ENCODE measurements at places on chromosomes 16 and 17.

DNA sequence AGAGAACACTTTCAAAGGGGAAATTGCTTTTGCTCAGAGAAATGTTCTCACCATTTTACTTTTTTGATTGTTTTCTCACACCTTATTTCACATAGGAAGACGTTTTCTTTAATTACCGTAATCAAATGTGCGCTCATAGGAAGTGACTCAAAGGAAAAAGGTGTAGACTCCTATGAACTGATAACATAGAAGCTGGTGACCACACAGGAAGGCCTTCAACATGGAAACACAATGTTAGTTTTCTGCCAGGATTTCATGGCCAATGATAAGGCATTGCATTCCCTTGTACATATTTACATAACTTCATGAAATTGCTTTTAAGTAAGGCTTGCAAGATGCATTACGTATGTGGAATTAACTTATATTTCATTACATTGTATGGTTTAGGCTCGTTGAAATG is 40.9 kb upstream of the KCNJ16 start:
- DNase-seq = no peak

DNA sequence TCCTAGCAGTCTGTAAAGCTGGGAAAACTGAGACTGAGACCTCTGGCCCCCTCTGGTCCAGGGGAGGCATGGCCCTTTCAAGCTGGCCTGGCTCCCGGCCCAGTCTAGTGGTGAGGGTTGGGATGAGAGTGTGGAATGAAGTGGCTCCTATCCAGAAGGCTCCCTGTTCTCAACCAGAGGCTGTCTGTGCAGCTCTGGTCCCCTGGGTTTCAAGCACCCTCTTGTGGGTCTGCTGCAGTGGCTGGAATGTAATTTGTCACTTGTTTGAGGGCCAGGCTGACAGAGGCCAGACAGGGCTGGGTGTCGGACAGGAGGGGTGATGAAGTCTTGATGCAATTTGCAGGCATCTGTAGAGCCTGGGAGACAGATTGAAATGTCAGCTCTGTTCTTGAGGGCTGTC is 22.1 kb upstream of the PHF12 start:
- DNase-seq = no peak

- no peak for DNase-seq
Observed at GRCh38 chr17:59766491-59766890, 59.0 kb downstream of the VMP1 start.

DNA sequence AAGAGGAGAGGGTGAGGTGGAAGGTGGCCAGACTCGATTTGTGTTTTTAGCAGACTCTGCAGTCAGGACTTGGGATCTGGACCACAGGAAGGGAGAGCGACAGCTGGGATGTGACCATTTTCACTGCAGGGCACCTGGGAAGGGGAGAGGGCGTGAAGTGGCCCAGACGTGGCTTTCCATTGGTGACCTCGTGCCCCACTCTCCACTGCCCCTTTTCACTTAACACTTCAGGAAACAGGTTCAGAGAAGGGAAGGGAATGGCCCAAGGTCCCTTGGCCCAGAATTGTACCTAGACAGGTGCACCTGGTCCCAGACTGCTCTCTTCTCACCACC is 22.9 kb upstream of the MPRIP start:
- no peak for DNase-seq

DNA sequence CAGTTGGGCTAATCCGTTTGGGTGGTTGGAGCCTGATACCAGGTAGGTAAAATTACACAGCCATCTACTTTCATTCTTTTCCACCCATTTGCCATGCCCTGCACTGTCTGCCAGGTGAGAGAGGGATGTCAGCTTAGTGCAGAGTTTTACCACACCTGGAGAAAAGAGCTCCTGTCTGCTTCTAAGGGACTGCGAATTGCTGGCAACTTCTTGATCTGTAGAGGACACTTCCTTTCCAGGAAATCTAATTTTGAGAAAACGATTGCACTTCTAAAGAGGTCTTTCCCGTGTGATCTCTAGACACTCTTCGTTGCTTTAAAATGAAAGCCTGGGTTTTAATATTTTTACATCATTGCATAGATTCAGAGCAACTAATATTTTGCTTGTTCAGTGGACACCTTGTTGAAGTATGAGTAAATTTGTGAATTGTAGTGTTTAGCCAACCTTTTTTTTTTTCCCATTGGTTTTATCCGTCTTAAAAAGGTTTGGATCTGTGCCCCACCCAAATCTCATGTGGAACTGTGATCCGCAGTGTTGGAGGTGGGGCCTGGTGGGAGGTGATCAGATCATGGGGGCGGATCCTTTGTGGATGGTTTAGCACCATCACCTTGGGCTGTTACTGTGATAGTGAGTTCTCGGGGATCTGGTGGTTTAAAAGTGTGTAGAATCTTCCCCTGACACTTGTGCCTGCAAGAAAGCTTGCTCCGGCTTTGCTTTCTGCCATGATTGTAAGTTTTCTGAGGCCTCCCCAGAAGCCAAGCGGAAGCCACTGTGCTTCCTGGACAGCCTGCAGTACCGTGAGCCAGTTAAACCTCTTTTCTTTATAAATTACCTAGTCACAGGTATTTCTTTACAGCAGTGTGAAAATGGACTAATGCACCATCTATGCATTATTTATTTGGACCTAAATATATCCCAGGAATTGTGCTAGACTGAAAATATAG is 104.6 kb downstream of the PRKCA start:
- DNase-seq = no peak

- no peak for DNase-seq
Observed at GRCh38 chr17:49952912-49953497, 16.0 kb upstream of the DLX4 start.

GRCh38 chr17:76529224-76530094 is 8.1 kb downstream of the CYGB start:
- no peak for DNase-seq

- DNase-seq = no peak
Observed at GRCh38 chr17:82276938-82277337, 3.4 kb upstream of the CSNK1D start.

GRCh38 chr16:59878999-59879398 is 1144.9 kb upstream of the GOT2 start:
- no peak for DNase-seq

DNA sequence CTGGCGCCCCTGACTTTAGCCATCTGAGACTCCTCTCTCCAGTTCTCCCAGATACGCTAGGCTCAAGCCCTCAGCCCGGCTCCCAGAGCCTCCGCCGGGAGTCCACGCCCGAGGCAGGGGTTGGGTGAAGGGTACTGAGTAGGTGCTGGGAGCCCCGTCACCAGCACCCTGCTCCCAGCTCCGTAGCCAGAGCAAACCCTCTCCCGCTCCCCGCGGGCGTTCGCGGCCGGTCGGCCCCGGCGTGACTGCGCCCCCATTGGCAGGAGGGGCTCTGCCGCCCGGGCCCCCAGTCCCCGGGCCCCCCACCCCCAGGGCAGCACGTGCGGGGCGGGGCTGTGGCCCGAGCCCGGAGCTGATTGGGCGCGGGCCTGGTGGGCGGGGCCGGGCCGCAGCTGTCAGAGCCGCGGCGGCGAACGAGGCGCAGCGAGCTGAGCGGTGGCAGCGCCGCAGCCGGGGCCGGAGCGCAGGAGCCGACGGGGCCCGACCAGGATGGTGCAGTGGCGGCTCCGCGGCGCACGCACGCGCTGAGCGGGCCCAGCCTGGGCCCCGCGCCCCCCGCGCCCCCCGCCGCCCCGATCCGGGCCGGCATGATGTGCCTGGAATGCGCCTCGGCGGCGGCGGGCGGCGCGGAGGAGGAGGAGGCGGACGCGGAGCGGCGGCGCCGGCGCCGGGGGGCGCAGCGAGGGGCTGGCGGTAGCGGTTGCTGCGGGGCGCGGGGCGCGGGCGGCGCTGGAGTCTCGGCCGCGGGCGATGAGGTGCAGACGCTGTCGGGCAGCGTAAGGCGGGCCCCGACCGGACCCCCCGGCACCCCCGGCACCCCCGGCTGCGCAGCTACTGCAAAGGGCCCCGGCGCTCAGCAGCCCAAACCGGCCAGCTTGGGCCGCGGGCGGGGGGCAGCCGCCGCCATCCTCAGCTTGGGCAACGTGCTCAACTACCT is at the start of gene SPNS2:
Gene SPNS2 (plus strand): TSS at position 421 of the 937 bp plus-strand sequence. CDS start 167 bp downstream, at position 588.
- DNase-seq = peak; percentile 44

DNA sequence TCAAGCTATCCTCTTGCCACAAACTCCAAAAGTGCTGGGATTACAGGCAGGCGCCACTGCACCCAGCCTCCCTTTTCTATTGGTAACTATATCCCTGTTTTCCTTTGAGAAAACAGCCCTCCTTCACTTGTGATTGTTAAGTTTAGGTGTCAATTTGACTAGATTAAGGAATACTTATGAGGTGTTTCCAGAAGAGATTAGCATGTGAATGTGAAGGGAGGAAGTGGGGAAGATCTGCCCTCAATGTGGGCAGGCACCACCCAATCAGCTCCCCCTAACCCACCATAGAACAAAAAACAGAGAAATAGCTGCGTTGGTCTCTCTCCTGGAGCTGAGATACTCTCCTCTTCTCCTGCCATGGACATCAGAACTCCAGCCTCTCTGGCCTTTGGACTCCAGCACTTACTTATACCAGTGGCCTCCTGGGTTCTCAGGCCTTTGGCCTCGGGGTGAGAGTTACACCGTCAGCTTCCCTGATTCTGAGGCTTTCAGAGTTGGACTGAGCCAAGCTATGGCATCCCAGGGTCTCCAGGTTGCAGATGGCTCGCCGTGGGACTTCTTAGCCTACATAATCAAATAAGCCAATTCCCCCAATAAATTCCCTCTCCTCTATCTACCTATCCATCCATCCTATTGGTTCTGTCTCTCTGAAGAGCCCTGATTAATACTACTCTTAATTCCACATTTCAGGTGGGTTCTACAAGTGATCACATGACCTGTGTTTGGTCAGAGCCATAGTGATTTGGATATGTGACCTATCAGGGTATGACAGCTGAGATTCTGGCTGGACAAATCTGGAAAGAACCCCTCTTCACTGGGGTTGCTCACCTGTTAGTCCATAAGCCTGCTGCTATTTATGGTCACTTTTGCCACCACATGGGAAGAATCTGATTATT is 12.0 kb upstream of the STAT3 start:
- DNase-seq = no peak

DNA sequence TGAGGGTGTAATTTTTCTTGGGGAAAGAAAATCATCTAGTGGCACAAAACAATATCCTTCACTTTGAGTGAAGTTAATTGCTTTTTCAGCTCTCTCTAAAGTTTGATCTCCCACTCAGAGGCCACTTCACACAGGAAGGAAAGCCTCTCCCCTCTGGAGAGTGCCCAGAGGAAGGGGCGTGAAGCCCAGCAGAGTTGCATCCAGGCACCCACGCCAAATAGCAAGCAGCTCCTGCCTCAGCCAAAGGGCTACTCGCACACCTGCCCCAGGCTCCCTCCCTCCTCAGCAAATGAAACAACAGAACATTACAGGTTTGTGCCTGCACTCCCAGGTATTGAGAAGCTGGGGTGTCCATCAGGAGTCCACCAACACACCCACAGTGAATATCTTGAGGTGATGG is 183.0 kb upstream of the RPL38 start:
- no peak for DNase-seq

GRCh38 chr17:82776454-82776853 is 24.6 kb downstream of the TBCD start:
- no peak for DNase-seq

- no peak for DNase-seq
Observed at GRCh38 chr17:59561042-59561441, 4.4 kb upstream of the DHX40 start.

GRCh38 chr17:19787733-19788357 is 39.7 kb upstream of the ALDH3A1 start:
- DNase-seq = no peak

DNA sequence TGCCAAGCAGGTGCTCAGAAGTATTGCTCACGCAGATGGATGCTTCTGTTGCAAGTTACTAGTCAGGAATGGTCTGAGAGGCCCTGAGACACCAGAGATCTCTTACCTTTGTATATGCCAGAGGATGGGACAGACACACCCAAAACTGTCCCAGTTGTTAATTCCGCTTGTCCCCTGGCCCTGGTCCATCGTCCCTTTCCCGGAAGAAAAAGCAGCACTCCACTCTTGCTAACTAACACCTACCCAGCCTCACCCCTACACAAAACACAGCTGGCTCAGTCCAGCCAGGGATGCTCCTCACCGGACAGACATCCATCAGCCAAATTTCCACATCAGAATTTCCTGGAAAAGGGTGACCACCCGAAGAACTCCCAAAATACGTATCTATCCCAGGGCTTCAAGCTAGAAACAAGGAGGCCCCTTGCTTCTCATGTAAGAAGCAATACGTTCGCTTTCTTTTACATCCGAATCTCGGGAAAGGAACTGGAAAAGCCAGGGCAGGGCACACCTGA is 2.0 kb downstream of the GAS7 start:
- no peak for DNase-seq

GRCh38 chr17:47915776-47916398 is 19.9 kb downstream of the SP2 start:
- DNase-seq = no peak

- no peak for DNase-seq
Observed at GRCh38 chr17:1882836-1883235, 53.0 kb downstream of the RPA1 start.

- no peak for DNase-seq
Observed at GRCh38 chr17:48564188-48565021, 13.7 kb downstream of the HOXB4 start.

- DNase-seq = no peak
Observed at GRCh38 chr16:50282010-50282538, 15.7 kb downstream of the ADCY7 start.

Data from T follicular helper cell (primary cell).